ENCODE measurements at places on chromosomes 11 and 22. TPM values are rescaled to one million over a fixed set of nuclear protein-coding genes. Genes with fewer than 3 reads are reported as not detected.

DNA sequence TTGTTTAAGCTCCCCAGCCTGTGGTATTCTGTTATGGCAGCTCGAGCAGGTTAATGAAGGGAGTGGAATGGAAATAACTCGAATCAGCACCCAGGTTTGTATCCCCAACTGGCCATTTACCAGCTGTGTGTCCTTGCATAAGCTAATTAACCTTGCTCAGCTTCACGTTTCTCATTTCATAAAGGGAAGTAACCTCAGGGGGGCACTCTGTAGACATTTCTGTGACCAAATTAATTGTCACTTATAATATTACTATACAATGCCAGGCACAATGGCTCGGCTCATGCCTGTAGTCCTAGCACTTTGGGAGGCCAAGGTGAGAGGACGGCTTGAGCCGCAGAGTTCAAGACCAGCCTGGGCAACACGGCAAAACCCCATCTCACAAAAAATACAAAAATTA lies 13.8 kb downstream of the ADA2 start:
- no peak for DNase-seq

DNA sequence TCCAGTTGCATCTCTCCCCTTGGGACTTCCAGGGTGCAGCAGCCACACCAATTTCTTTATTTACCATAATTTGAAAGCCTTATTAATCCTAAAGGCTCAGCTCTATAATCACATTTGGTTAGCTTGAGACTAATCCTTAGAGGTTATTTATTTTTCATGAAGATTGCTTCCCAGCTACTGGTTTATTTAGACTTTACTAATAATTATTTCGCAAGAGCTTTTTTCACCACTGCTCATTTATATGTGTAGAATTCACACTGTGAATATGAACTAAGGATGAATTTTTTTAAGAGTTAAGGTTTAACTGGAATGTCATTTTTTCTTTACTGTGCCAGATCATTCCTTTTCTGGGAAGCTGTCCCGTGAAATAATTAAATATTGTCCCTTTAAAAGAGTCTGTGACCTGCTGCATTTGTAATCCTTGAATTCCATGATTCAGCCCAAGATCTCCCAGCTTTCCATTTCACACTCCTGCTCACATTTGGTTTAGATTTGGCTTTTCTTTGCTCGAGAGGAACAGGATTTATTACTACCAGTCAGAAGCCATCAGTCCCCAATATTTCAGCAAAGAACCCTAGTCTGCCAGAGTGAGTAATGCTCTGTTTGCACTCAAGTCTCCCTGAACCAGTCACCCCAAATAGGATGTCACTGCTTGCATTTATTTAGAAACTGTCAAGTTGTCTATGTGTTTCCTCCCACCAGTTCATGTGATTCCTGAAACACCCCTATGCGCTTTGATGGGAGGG lies 4.4 kb upstream of the CD44 start:
- DNase-seq: no peak

BMAL1 gene
- 9.5 TPM for total RNA-seq

UCP3 gene
- total RNA-seq: 13.1 TPM

- DNase-seq: peak; percentile 77
Observed at GRCh38 chr22:42769574-42770447, 49.1 kb upstream of the A4GALT start.

- DNase-seq: no peak
Observed at GRCh38 chr11:92199991-92200390, 24.6 kb upstream of the FAT3 start.
